ENCODE measurements at places on chromosomes 6 and 20. TPM values are rescaled to one million over a fixed set of nuclear protein-coding genes. Genes with fewer than 3 reads are reported as not detected.
A peak's percentile ranks its signal among the peaks of the same experiment; 100 is the strongest.

DNA sequence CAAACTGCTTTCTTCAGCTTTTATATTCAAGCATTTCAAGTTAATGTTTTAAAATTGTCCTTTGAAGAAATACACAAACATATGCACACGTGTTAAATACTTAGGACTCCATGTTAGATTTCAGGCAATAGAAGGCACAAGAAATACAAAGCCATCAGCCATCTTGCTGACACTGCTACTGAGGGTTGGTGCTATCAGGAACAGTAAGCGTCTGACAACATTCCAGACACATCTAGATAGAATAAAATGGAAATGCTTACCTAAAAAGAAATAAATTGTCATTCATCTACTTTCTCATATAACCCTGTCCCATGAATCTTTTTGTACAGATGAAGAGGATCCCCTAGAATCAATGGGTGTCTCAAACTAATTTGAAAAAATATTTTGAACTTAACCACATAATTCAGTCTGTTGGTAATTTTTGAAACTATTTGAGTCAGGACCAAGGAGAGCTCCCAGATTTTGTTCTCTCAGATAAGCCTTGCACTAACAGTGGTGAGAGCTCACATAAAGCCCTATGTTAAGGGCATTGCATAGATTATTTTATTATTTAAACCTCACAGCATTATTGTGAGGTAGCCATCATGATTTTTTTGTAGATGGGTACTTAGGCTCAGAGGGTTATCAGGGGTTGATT is 631.1 kb upstream of the POU3F2 start:
- H3K4me1 ChIP-seq, result no peaks in the 10 kb centered on the region
- no peak overlapping the region for H3K4me3 ChIP-seq
- no peaks in the 10 kb centered on the region for H3K27me3 ChIP-seq
- no peak for DNase-seq
- H3K36me3 ChIP-seq, result no peaks in the 10 kb centered on the region

DNA sequence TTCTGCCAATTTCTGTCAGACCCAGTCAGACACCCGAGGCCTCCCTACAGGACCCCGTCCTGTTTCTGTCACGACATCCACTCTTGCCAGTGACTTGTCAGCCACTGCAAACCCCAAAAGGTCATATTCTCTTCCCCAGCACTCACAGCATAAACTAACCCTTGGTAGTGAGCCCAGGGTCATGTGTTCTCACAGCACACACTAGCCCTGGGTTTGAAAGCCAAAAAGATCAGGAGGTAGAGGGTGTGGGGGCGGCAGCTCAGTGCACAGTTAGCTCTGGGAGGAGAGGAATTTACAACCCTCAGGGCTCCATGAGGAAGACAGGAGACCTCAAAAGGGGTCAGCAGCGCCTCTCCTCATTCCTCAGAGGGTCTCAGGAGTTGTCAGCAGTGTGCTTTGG is 9.9 kb upstream of the SNX9 start:
- H3K27ac ChIP-seq, result no peak overlapping the region
- DNase-seq, result no peak
- H3K36me3 ChIP-seq, result peaks cover 1% of the 10 kb centered on the region
- peaks cover 38% of the 10 kb centered on the region for H3K27me3 ChIP-seq

Gene KCNK16
- not detected for total RNA-seq

GRCh38 chr6:451336-451735 is 59.8 kb downstream of the IRF4 start:
- peaks cover 16% of the 10 kb centered on the region for H3K27me3 ChIP-seq
- H3K4me3 ChIP-seq, result no peak overlapping the region
- H3K27ac ChIP-seq, result no peak overlapping the region
- DNase-seq, result peak; percentile 38

GRCh38 chr6:120872262-120872578 is 462.1 kb downstream of the TBC1D32 start:
- no peak overlapping the region for H3K27ac ChIP-seq
- no peaks in the 10 kb centered on the region for H3K36me3 ChIP-seq
- H3K4me1 ChIP-seq, result no peaks in the 10 kb centered on the region
- no peak for DNase-seq

Measured in activated CD8-positive, alpha-beta memory T cell treated with anti-CD3 and anti-CD28 coated beads, Interleukin-2, amount 10 ng/mL, durations not matched to agents 7 days and 5 days (primary cell).